DMS153 (cell line): ENCODE measurements at places on chromosomes 5 and 9.

- DNase-seq = no peak
Observed at GRCh38 chr5:106154280-106154716, 1516.4 kb downstream of the EFNA5 start.

DNA sequence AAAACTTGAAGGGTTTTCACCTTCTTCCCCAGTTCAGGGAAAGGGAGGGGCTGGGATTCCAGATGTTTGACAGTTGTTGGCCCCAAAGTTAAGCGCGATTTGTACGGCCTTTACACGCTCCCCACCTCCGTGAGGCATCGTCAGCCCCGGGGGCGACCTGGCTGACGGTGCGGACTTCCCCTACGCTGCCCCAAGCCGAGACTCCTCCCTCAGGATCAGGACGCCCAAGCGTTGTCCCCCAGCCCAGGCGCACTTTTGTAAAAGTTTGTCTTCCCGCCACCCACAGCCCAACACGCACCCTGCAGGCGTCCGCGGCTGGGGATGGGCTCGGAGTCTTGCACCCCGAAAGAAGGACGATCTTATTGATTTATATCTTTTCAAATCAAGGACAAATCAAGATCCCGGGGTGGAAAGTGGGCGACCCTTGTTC, 713 bp downstream of the MOB3B start:
- no peak for DNase-seq

DNA sequence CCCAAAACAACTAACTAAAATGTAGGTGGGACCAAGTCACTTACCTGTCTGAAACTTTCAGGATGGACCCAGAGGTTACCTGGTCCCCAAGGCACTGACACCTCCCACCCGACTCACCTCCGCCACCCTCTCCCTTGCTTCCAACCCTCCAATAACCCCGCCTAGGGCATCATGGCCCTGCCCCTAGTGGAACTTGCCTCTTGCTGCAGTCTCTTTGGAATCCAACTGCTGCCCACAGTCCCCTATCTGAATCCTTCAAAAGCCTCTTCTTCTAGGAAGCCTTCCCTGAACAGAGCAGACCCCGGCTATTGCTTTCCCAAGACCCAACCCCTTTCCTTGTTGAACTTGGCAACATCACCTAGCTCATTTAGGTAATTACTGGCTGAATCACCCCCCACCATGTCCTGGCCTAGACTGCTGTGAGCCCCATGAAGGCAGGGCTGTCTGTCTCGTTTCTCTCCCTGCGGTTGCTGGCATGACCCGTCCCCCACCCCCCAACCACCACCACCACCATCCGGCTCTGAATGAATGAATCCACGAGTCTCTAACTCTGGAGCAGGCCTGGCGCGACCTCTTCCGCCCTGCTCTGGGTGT, 9.4 kb downstream of the CRB2 start:
- DNase-seq = no peak

GRCh38 chr5:111563031-111563822, 50.9 kb upstream of the STARD4 start:
- no peak for DNase-seq
